ENCODE measurements at places on chromosomes 16 and 17.

DNA sequence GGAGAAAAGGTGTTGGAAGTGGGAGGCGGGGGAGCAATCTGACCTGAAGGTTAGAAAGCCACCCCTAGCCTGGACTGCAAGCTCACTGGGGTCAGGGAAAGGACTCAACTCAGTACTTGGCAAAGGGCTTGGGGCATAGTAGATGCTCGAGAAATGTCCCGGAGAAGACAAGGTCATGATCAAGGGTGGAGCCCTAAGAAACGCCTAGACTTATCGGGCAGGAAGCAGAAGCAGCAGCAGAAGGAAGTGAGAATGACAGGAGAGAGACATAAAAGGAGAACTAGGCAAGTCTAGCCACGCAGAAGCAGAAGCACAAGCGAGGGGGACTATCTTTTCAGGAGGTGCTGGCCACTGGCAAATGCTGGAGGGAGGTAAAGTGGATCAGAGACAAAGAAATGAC lies 10.2 kb downstream of the COTL1 start:
- DNase-seq, result no peak

GRCh38 chr17:15112846-15113617 lies 152.1 kb downstream of the PMP22 start:
- DNase-seq, result no peak

- DNase-seq, result no peak
Observed at GRCh38 chr17:62880120-62880519, 72.0 kb upstream of the MARCHF10 start.

DNA sequence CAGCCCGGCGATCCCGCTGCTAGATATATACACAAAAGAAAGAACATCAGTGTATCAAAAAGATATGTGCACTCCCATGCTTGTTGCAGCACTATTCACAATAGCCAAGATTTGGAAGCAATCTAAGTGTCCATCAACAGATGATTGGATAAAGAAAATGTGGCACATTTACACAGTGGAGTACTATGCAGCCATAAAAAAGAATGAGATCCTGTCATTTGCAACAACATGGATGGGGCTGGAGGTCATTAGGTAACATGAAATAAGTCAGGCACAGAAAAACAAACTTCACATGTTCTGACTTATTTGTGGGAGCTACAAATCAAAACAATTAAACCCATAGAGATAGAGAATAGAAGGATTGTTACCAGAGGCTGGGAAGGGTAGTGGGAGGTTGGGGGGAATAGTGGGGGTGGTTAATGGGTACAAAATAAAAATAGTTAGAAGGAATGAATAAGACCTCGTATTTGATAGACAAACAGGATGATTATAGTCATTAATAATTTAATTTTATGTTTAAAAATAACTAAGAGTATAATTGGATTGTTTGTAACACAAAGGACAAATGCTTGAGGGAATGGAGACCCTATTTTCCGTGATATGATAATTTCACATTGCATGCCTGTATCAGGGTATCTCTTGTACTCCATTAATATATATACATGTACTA lies 176.7 kb upstream of the NOG start:
- no peak for DNase-seq

DNA sequence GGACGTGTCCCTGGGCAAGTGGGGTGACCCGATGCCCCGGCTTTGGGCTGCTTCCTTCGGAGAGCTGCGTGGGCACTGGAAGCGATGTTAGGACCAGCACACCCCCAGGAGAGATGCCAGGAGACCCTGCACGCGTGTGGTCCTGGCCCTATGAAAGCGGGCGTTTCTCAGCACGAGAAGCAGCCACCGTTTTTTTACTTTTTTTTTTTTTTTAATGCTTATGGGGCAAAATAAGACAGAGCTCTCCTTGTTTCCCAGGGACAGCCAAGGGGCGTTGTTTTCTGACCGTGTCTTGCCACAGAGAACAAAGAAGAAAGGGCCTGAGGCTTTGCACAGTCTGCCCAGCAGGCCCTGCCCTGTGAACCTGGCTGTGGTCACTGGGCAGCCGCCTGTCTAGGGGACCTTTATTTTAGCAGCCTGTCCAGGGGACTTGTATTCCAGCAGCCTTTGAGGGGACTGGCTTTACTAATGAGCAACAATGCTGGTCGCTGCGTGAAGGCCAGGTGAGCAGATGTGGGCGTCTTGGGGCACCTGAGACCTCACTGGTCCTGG lies 996 bp downstream of the SLC25A10 start:
- DNase-seq, result no peak

- no peak for DNase-seq
Observed at GRCh38 chr16:77705351-77705750, 17.0 kb upstream of the NUDT7 start.

- DNase-seq, result no peak
Observed at GRCh38 chr17:9339958-9340357, 235.7 kb downstream of the STX8 start.

- no peak for DNase-seq
Observed at GRCh38 chr16:50473356-50473945, 74.7 kb upstream of the NKD1 start.

- no peak for DNase-seq
Observed at GRCh38 chr17:6347776-6348175, 87.1 kb downstream of the AIPL1 start.

GRCh38 chr16:80147026-80147655 lies 393.7 kb upstream of the DYNLRB2 start:
- DNase-seq, result no peak

GRCh38 chr16:86665319-86665675 lies 86.9 kb downstream of the FOXL1 start:
- no peak for DNase-seq

GRCh38 chr17:14107889-14108288 lies 38.6 kb downstream of the COX10 start:
- no peak for DNase-seq

- peak; percentile 50 for DNase-seq
Observed at GRCh38 chr17:49715717-49716279, 8.0 kb upstream of the SLC35B1 start.

DNA sequence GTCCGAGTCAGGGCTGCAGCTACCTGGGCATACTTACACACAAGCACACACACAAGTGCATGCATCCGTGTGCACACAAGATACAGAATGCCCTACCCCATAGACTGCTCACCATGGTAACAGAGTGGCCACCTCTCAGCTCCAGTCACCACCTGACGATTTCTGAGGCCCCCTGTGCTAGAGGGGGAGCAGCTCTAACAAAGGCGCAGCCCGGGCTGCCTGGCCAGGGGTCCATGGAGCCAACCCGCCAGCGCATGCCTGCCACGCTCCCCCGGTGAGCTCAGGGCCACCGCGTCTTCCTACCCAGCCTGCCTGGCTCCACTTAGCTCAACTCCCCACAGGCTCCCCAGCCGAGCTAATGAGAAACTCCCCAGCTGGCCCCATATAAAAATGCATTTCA lies 75.5 kb downstream of the ZNF423 start:
- no peak for DNase-seq

GRCh38 chr16:61471737-61472136 lies 564.5 kb downstream of the CDH8 start:
- DNase-seq, result no peak

GRCh38 chr16:84832488-84833143 lies 12.8 kb downstream of the CRISPLD2 start:
- no peak for DNase-seq

DNA sequence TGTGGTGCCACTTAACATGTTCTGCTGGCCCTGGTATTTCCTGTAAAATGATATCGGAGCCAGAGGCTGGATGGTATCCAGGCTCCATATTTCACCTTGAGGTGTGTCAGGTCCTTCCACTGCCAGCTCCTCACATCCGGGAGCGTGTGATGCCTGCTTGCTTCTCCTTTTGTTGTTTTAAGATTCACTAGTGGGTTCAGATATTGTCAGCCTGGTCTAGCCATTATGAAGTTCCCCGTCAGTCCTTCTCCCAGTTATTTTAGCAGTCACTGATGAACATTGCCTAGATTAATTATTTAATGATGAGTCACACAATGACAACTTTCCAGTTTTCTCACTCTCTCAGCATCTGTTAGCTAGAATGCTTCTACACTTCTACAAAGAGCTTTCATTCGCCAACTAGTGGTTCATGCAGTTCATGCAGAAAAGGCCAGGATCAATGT lies 11.3 kb downstream of the DNAAF1 start:
- no peak for DNase-seq

GRCh38 chr16:78993346-78993745 lies 607.2 kb downstream of the MAF start:
- DNase-seq, result no peak

DNA sequence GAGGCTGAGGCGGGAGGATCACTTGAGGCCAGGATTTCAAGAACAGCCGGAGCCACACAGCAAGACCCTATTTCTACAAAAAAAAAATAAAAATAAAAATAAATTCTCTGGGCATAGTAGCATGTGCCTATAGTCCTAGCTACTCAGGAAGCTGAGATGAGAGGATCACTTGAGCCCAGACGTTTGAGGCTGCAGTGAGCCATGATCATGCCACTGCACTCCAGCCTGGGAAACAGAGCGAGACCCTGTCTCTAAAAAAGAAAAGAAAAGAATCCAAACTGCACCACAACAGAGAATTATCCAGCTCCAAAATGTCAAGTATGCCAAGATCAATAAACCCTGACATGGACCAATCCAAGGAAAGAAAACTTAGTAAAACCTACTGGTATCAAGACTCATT lies 78.9 kb upstream of the NOL11 start:
- no peak for DNase-seq

DNA sequence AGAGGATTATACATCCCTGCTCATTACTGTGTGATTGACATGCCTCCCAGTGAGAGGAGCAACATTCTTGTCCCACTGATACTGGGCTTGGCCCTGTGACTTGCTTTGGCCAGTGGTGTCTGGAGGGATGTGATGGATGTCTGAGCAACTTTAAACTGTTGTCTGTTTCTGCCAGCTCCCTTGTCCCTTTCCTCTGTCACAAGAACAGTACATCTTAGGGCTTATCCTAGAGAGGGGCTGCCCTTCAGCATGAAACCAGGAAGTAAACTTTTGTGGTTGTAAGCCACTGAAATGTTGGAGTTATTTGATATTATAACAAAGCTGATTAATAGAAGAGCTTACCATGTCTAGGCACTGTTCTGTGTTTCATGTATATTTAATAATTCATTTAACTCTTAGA lies 82.9 kb upstream of the GPRC5B start:
- DNase-seq, result no peak

GRCh38 chr16:52912565-52913173 lies 140.0 kb downstream of the CHD9NB start:
- DNase-seq, result no peak

DNA sequence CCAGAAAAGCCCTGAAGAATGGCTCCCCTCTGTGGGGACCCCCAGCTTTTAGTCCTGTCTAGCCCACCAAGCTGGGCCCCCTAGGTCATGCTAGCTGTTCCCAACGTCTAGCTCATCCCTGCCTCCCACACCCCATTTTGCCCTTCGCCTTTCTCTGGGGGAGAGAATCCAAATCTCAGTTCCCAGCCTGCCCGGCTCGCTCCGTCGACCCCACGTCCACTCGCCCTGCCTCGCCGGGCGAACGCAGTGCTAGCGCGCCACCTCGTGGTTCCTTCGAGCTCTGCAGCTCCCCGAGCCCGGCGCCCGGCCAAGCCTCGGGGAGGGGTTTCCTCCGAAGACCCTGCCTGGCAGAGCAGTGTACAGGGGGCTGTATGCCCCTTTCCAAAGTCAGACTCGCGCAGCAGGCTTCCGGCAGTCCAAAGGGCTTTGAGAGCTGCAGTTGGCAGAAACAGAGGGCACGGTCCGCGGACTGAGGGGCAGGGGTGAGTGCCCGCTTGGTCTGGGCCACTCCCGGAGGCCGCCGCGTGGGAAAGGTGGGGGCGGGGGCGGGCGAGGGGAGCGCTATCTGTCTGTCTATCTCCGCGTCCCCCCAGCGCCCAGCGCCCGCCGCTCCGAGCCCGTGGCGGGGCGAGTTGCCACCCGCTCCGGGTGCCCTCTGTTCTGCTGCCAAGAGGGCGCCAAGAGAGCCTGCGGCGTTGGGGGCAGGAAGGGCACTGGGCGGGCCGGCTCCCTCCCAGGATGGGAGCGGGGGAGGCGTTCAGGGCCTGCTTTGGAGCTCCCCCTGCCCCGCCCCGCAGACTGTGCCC lies 1.7 kb upstream of the DLX3 start:
- peak; percentile 61 for DNase-seq

DNA sequence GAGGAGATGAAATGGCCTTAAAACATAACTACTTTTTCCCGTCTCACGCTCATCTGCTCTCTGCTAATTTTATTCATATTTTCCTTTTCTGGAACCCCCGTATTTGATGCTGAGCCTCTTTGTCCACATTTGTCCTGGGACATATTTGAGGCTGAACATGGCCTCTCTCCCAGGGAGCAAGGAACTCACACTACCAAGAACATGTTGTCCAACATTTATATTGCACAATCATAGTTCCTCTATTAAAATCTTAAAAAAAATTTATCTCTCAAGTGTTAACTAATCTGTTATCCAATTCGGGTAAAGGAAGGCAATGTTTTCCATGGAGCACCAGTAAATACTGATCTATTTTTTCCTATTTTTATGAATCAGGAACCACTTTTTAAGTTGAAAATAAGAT lies 60.2 kb downstream of the CMC2 start:
- DNase-seq, result no peak

- DNase-seq, result no peak
Observed at GRCh38 chr16:67783353-67783725, 23.0 kb downstream of the RANBP10 start.

DNA sequence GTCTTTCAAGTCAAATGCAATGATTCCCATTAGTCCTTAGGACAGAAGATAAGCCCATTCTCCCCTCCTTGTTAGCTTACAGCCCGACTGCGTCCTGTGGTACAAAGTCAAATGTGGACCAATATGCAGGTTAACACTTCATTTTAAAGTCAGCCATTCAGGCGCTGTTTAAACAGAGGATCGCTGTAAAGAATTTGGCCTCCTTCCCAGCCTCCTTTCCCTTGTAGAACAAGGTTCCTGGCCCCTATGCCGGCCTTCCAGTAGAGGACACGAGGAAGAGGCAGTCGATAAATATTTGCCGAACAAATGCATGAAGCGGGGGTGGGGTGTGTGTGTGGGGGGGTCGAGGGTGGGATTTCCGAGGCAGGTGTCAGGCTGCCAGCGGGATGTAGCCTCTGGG lies 4.3 kb downstream of the SDK2 start:
- no peak for DNase-seq

GRCh38 chr17:35795007-35795870 lies at the start of gene MMP28:
Gene MMP28 (minus strand): TSS chr17:35795641. CDS start chr17:35795377, 264 bp downstream.
- no peak for DNase-seq

DNA sequence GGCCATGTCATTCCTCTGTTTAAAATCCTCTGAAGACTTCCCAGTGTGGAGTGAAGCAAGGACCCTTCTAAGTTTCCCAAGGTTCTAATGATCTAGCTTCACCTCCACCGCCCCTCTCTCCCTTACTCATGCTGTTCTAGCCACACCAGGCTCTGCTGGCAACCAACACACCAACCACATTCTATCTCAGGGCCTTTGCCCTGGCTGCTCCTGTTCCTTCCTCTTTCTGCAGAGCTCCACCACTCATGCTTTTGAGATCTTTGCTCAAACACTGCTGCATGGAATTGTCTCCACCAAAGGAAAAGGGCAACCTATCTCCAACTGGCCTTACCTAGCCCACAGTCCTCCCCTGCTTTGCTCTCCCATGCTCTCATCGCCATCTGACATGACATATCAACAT lies 128.7 kb downstream of the XYLT1 start:
- DNase-seq, result no peak
